ENCODE measurements at places on chromosomes 11 and 22.

DNA sequence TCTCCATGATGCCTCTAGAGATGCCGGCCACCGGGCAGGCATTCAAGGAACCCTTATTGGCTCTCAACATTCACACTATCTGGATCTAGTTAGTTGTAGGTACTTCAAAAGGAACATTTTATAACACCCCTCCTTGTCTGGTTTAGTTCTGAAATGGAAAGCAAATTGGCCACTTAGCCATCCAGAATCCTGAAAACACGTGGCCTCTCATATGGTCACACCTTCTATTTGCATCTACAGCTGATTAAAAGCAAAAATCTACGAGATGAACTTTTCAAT, 29.2 kb downstream of the ABTB2 start:
- DNase-seq: no peak

DNA sequence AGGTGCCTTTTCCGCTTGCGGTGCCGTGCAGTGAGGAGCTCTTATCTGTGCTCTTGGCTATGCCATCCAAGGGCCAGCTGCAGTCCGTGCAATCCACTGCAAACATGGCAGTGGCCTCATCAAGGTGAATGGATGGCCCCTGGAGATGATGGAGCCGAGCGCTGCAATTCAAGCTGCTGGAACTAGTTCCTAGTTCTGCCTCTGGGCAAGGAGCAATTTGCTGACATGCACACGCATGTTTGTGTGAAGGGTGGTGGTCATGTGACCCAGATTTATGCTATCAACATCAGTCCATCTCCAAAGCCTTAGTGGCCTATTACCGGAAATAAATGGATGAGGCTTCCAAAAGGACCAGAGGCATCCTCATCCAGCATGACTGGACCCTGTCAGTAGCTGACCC, 3.1 kb upstream of the EHD1 start:
- DNase-seq: no peak

- DNase-seq: no peak
These were observed 97.9 kb upstream of the NCAM1 start for GRCh38 chr11:112863305-112863704.

DNA sequence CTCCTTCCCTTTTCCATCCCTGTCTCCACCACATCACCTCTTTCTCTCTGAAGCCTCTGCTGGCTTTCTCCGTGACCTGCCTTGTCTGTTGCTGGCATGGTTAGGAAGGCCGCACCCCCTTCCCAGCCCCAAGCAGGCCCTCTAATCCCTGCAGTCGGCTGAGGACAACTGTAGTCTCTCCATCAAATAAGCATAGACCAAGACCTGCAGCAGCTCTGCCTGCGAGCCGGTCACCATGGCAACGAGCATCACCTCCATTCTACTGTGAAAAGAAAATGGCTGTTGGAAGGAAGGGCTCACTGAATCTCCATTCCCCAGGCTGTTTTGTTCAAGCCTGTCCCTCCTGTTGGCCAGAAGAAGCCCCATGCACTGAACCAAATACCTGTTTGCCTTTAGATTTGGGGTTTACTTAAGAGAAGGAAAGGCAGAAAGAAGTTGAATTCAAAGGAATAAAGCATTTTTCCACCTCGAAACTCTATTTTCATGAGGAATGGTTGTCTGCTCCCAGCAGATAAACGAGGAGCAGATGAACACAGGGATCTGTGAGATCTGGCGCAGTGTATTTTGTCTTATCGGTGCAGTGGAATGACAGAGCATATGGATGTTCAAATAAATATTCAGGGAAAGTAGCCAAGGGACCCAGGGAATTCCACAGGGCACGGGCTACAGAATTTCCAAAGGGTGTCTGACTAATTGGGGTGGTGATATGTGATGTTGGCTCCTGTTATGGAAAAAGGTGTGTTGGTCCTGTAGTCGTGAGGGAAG, 113.1 kb upstream of the TTC12 start:
- DNase-seq: no peak

GRCh38 chr22:46193898-46194310, 43.6 kb downstream of the PPARA start:
- no peak for DNase-seq

DNA sequence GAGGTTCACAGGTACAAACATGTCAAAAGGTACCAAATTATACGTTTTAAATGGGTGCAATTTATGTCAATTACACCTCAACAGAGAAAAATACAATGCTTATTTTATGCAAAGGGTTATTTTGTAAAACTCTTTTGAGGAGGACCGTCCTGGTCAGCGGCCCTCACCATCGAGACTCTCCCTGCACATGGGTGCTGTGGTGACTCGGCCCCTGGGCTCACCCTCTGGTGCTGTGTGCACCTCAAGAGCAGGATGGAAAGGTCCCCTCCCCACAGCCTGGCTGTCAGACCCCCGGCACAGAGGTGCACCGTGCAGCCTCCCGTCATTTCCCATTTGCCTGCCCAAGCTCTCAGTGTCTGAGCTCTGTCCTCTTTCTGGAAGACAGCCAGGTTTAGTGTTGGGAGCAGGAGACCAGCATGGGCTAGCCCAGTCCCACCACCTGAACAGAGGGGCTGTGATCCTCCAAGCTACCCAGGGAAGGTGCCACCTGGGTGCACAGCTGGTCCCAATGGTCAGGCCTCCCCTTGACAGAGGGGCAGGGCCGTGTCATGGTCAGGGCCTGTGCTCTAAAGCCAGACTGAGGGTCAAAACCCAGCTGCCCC, 41.8 kb upstream of the PRODH start:
- no peak for DNase-seq

DNA sequence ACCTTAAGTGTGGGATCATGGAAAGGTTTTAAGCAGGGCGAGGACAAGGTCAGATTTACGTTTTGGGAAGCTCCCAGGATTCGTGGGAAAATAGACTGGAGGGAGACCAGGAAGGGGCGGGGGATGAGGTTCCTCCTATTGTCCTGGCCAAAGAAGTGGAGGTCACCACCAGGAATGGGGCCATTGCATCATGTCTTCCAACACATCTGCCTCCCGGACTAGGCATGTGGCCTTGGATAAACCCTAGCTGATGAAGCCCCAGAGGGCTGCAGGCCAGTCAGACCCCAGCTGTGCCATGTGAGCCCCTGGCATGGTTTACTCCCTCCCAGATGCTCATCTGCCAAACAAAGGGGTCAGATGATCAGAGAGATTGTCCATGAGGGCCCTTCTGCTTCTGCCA, 11.5 kb upstream of the YWHAH start:
- no peak for DNase-seq

GRCh38 chr11:82889133-82890001, 10.9 kb downstream of the PRCP start:
- DNase-seq: no peak

DNA sequence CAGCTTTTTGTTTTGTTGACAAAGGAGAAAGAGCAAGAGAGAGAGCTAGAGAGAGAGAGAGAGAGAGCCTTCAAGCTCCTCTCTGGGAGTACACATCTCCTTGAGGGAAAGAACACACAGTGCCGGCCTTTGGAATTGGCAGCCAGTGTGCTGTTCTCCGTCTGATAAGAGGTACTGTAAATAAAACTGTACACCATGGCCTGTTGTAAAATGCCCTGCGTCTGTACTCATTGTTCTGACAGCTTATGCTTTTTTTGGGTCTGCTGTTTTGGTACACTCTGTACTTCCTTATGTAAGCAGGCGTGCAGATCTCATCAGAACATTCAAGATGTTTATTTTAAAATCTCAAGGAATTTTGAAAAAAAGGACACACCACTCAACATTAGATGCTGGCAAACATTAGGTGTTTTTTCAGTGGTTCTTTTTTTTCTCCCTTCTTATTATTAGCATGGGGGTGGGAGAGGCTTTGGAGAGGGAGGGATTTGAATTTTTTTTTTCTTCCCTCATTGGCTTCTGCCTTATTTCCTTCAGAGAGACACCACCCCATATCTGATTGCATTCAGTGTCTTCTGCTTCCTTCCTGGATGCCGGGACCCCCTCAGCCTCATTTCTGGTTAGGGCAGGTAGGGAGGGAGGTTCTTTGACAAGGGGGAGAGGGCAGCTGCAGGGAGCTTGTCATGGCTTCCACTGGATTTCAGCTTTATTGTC, 116.8 kb upstream of the NNMT start:
- no peak for DNase-seq

DNA sequence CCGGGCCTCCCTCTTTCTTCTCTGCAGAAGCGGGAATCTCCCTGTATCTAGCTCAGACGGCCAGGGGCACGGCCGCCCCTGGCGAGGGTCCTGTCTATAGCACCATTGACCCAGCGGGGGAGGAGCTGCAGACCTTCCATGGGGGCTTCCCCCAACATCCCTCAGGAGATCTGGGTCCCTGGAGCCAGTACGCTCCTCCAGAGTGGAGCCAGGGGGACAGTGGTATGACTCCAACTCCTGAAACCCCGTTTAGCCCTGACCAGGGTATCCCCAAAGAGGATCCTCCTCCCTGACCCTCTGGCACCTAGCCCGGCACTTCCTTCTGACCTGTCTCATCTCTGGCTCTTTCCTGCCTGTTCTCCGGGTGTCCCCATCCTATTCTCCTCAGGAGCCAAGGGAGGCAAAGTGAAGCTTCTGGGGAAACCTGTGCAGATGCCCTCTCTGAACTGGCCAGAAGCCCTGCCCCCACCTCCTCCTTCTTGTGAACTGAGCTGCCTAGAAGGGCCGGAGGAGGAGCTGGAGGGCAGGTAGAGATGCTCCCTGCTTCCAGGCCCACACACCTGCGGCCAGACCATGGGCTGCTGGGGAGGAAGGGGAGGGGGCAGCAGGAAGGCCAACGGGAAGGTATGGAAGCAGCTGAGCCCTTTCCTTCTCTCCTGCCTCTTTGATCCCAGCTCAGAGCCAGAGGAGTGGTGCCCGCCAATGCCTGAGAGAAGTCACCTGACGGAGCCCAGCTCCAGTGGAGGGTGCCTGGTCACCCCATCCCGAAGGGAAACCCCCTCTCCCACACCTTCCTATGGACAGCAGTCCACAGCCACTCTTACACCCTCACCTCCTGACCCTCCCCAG, 12.9 kb downstream of the ROBO3 start:
- no peak for DNase-seq

DNA sequence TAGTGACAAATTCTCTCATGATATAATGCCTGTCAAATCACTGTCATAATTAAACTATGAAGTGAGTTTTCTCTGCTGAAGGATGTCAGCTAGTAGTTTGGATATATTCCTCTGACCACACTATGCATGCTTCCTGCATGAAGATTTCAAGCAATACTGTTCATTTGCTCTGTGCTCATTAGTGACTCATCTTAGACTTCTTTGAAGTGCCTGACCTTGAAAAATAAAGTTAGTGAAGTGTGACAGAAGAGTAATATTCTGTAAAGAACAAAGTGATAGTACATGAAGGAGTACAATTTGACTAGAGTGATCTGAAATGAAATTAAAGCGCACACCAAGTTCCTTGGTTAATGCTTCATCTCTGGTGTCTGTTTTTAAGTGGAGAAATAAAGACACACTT, 629.5 kb upstream of the ANO3 start:
- peak; percentile 3 for DNase-seq

GRCh38 chr11:9384535-9385326, at the start of gene IPO7:
Gene IPO7, plus strand, starts transcription at chr11:9384652. Its CDS starts 112 bp downstream, at chr11:9384764.
- peak; percentile 95 for DNase-seq

DNA sequence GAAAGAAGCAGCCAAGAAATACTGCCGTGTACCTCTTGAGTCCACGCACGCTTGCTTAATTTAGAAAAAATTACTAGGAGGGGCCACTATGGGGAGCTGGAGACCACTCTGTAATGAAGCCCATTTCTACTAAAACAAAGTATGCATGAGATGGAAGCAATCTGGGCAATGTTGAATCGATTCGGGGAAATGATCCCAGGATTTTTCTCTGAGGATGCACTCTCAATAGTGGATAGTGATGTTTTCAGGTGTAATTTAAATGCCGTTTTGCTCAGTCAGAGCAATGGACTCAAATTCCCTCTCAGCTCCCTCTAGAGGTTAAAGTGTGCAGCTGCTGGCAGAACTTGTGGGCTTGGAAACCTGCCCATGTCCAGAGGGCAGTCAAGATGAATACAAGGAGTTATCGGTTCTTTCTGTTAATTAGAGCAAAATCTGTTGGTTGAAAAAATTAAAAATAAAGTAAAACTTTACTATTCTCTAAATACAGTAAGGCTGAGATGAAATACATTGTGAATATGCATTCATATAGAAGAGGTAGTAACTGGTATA, 64.1 kb downstream of the ME3 start:
- DNase-seq: peak; percentile 80

DNA sequence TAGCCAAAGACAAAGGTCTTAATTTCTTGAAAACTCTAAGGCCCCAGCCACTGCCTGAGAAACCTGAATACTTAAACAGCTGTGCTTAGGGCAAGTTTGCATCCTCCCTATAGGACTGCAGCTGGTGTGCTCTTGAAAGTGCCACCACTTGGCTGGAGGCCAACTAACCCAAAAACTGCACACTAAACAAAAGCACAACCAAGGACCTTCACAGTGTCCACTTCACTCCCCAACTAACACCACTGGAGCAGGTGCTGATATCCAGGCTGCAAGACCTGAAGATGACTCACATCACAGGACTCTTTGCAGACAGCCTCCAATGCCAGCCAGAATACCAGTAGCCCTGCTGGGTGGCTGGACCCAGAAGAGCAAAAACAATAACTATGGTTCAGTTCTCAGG, 357.7 kb upstream of the ARHGAP42 start:
- no peak for DNase-seq

DNA sequence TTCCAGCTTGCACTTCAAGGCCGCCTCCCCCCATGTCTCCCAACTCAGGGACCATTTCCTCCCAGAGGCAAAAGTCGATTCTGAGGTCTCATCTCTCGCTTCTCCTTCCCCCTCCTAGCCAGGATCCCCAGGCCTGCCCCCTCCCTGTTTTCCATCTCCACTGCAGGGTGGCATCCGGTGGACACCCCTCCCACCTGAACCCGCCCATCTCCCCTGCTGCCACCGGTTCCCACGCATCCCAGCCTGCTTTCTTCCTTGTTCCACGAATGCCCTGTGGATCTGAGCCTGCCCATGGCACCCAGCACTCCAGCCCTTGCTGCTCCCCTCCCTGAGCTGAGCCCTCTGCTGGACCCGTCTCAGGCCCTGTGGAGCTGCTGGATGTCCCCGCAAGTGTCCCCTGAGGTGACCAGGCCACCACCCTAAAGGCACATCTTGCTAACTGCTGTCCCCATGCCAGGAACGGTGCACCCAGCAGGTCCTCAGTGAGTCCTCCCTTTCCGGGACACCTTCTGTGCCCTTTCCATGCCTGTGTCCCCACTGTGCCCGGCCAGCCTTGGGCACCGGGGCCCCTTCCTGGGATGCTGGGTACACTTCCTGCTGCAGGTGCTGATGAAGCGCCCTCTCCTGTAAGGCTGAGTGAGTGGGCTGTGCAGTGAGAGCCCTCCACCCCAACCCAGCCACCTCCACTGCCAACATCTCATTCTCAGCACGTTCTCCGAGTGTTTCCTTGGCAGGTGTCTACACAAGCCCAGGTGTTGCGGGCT, 936 bp downstream of the IL17REL start:
- no peak for DNase-seq

DNA sequence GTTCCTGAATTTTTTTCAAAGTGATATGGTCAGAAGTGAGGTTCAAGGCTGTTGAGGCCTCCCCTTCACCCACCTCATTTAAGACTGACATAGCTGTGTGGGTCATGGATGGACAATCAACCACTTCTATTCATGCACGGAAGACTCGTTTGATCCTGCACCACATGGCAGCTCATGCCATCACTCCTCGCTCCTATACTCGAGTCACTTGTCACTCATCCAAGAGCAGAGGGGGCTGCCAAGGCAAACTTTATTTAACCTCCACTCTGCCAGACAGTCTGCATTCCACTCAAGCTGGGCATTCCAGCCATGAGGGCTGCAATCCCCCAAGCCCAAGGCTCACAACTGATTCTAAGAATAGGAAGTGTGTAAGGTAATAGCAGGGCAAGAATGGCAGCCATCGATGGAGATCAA, 34.1 kb downstream of the SNX19 start:
- DNase-seq: no peak
